ENCODE measurements at places on chromosomes 11 and 22.

GRCh38 chr11:126411971-126412381 is 56.5 kb downstream of the ST3GAL4 start:
- DNase-seq: no peak

DNA sequence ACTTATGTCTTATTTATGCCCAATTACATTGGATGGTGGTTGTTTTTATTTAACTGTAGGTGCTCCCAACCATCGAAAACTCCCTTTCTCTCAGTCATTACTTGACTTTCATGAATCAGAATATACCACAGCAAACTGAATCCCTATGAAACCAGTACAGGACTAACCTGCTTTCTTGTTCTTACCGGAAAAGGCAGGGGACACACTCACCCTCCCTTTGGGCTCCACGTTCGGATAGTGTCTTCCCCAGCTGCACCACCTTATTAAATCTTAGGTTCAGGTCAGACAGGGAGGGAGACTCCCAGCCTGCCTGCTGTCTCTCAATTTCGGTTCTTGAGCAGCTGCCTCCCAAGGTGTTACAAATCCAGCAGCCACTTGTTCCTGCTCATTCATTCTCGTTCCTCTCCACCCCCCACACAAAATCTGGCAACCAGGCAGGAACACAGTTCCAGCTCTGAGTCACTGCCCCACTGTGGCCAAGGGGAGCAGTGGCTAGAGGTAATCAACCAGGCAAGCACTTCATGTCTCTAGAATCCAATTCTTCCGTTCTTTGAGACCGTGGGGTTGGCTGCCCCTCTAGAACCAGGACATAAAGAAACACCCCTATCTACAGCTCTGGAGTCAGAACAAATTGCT is 133.0 kb downstream of the PLEKHA7 start:
- no peak for DNase-seq

- no peak for DNase-seq
Observed at GRCh38 chr11:124716591-124716990, 23.2 kb upstream of the NRGN start.

DNA sequence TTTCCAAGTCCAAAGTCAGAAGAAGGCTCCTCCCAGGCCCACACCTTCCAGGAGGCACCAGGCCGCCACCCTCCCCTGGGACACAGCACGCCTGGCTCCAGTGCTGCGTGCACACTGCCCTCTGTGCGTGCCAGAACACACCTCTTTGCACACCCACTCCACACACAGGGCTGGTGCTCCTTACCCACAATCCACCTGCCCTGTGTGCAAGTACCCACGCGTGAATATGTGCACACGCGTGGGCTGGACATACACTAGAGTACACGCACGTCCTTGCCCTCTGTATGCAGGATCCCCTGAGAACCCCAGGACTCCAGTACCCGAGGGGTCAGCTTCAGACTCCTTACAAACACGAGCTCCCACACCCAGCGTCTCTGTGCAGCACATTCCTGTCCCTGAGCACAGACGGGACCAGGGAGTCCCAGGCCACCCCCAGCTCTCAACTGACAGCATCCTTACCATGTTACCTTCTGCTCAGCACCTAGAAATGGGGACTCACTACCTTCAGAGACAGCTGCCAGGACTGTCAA is 2.8 kb downstream of the DUSP8 start:
- DNase-seq: peak; percentile 45

DNA sequence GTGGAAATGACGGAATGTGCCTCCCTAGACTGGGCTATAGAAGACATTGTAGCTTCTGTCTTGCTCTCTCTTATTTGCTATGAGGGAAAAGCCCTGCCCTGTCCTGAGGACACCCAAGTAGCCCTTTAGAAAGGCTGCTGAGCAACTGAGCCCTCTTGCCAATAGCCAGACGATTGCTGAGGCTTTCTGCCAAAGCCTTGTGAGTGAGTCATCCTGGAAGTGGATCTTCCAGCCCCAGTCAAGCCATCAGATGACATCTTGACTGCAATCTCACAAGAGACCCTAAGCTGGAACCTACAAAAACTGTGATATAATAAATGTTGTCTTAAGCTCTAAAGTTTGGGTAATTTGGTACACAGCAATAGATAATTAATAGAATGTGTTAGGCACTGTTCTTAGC is 3.9 kb upstream of the TRAF6 start:
- no peak for DNase-seq

- DNase-seq: peak; percentile 50
Observed at GRCh38 chr11:19349340-19350025, 108.7 kb upstream of the E2F8 start.

GRCh38 chr11:133524488-133524887 is 7.8 kb downstream of the OPCML start:
- DNase-seq: no peak

DNA sequence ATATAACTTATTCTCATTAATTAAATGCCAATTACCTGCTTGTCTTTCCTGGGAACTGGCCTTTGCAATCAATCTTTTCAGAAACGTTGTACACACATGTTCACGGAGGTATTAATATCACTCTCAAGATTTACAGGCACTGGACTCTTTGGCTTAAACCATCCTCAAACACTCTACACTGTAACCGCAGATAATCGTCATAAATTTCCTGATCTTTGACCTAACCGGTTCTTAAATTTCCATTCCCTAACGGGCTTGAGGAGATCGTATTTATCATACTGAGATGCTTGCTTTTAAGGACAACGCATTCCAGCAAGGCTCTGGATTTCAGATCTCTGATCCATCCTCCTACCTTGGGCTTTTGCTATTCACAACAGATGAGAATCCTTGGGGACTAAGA is 72.8 kb downstream of the ARL14EP start:
- no peak for DNase-seq

GRCh38 chr11:116835042-116835772 is 2.2 kb downstream of the APOA1 start:
- no peak for DNase-seq

GRCh38 chr11:8694137-8694536 is 11.5 kb downstream of the RPL27A start:
- no peak for DNase-seq
